Activated CD4-positive, CD25-positive, alpha-beta regulatory T cell (primary cell): ENCODE measurements at places on chromosomes 7 and 10.

GRCh38 chr10:14425034-14425433 lies 94.3 kb upstream of the FRMD4A start:
- no peak for DNase-seq

DNA sequence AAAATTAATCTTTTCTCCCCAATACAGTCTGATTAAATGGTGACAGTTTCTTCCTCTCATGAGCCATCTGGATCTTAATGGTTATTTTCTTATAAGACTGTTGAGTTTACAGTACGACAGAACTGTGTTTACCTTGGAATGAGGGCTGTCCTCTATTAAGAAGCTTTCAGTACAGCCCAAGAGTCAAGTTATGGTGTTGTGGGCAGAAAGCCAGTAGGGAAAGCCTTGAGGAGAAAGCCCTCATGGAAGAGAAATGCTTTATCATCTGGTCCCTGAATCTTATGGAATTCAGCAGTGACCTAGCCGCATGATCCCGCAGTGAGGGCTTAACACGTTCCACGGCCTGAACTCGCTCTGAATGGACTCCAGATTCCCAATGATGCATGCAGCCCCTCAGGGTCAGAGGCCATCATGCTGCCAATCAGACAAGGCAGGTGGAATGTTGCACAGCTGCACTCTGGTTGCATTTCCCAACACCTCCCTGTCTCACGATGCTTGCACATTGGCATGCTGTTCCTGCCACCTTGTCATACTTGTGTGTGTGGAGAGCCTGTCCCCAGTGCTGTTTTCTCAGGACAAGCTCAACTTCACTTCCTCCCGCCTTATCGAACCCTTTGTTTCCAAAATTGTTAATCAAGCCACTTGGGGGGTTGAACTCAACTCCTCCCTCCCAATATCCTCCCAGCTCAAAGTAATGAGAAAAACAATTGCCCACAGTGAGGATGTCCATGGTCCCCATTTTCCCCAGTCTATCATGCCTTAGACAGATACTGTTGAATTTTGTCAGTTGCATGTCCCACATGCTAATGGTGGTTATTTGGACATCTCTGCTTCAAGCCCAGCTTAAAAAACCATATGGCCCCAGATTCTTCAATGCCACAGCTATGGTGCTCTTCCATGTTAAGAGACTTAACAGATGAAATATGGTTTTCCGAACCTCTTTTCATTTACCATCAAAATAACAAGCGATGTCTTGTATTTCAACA lies 211.1 kb upstream of the TCF7L2 start:
- DNase-seq: no peak

- no peak for DNase-seq
Measured at GRCh38 chr10:88246675-88247074, 336.4 kb downstream of the RNLS start.

- DNase-seq: no peak
Measured at GRCh38 chr10:8956400-8956799, 901.9 kb downstream of the GATA3 start.

DNA sequence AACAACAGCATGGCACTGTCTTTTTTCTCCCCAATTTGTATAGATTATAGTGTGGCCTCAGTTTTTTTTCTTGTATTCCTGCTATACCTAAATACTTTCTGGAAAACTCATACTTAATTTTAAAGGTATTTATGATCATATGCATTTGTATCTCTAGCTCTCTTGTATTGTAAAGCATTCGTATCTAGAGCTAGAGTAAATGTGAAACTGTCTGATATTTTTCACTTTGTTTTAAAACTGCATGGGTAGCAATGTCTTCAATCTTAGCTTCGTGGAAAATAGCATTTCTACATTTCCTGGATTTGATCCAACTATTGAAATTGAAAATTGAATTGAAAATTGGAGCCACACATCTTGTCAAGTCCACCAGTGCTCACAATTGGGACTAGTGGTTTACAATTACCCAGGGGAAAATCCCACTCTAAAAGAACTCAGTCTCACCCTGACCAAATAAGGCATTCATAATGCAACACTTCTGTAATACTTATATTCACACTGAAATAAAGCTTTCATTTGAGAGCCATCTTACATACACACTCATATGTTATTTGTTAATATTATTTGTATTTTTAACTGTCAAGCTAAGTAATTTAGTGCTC lies 51.3 kb upstream of the KLF6 start:
- no peak for DNase-seq

- peak; percentile 6 for DNase-seq
Measured at GRCh38 chr10:86899670-86900276, 57.6 kb downstream of the MMRN2 start.

- no peak for DNase-seq
Measured at GRCh38 chr10:80405626-80406025, 2.7 kb upstream of the PRXL2A start.

- DNase-seq: no peak
Measured at GRCh38 chr7:79702116-79702515, 248.6 kb upstream of the MAGI2 start.

DNA sequence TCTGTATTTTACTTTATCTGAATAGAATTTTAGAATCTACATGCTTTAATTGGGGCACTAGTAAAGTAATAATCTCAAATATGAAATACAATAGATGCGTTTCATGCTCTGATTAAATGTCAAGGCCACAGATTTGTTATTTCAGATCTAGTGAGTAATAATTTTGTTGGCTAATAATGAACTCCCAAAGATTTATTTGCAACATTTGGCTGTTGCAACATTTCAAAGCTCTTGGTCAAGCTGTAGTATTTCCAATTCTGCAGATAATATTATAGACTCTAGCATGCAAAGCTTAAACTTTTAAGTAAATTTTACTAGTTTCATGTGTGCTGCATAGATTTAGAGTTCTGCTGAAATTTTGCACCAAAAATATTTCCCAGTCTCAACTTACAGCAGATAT lies 16.7 kb downstream of the LRRN3 start:
- no peak for DNase-seq

- no peak for DNase-seq
Measured at GRCh38 chr10:116829711-116830110, 19.6 kb upstream of the ENO4 start.

DNA sequence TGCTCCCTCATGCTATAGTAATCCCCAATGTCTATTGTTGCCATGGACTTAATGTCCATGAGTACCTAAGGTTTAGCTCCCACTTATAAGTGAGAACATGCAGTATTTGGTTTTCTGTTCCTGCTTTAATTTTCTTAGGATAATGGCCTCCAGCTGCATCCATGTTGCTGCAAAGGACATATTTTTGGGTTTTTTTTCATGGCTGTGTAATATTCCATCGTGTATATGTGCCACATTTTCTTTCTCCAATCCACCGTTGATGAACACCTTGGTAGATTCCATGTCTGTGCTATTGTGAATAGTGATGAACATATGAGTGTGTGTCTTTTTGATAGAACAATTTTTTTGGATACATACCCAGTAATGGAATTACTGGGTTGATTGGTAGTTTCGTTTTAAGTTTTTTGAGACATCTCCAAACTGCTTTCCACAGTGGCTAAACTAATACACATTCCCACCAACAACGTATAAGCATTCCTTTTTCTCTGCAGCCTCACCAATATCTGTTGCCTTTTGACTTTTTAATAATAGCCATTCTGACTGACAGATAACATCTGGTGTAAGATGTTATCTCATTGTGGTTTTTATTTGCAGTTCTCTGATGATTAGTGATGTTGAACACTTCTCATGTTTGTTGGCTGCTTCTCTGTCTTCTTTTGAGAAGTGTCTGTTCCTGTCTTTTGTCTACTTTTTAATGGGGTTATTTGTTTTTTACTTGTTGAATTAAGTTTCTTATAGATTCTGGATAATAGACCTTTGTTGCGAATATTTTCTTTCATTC lies 68.8 kb upstream of the IFRD1 start:
- no peak for DNase-seq

DNA sequence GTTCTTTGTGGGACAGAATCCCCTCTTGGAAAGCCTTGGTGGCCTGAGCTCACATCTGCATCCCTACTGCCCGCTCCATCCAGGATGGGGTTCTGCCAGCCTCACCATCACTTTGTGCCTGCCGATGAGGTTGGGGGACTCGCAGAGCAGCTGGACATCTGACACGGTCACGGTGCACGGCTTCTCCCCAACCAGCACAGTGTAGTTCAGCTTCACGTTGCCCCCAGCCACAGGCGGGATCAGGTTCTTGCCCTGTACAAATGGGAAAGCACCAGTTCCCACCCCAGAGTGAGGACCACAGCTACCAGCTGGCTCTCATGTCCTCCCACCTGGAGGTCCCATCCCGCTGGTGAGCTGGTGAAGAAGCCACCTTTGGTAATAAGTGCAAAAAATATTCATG lies 395.8 kb downstream of the PLXNA4 start:
- DNase-seq: no peak

GRCh38 chr7:145106001-145106400 lies 270.1 kb upstream of the TPK1 start:
- DNase-seq: no peak

- no peak for DNase-seq
Measured at GRCh38 chr10:28120043-28120749, 121.3 kb upstream of the ODAD2 start.

- DNase-seq: no peak
Measured at GRCh38 chr10:27620430-27621397, 116.6 kb downstream of the RAB18 start.
